NCI-H2081 treated with DMSO at 0.1 percent for 48 hours (cell line): ENCODE measurements at places on chromosomes 2 and 18.

DNA sequence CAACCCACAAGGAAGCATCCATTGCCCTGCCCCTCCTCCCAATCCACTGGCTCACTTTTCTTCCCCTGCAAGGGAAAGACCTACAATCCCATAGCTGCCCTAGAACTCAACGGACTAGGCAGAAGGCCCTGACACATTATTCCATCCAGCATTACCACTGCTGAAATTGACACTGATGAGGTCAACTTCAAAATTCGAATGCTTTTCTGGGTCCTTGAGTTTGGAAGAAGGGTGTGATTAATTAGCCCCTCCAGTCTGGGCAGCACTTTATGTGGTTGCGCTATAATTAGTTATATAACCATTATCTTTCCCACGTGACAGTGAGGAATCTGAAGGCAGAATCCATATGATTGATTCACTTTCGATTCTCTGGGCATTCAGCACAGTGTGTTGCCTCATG lies 55.7 kb downstream of the EVA1A start:
- no peak for DNase-seq

DNA sequence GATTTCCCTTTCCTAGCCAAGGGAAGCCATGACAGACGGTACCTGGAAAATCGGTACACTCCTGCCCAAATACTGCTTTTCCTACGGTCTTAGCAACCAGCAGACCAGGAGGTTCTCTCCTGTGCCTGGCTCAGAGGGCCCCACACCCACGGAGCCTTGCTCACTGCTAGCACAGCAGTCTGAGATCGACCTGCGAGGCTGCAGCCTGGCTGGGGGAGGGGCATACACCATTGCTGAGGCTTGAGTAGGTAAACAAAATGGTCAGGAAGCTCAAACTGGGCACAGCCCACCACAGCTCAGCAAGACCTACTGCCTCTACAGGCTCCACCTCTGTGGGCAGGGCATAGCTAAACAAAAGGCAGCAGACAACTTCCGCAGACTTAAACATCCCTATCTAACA lies 6.8 kb upstream of the CD207 start:
- no peak for DNase-seq

GRCh38 chr18:79258447-79258846 lies 137.3 kb upstream of the NFATC1 start:
- DNase-seq = no peak

- DNase-seq = no peak
These were observed 4.9 kb downstream of the PXDN start for GRCh38 chr2:1739322-1739957.

DNA sequence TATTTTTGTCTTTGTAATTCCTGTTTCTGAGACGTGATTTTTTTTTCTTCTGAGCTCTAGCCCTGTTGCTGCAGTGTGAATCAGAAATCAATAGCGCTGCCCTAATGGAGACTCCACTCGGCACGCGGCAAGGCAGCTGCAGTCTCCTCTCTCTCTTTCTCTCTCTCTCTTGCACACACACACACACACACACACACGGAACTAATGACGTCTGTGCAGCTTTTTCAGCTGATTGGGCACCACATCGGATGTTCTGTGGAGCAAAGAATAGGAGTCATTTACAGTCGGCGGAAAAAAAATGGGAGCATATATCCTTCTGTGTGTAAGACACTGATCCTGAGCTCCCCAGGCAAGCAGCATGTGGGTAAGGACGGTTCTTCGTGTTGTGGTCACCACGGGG lies 2.0 kb upstream of the MYT1L start:
- peak; percentile 77 for DNase-seq

GRCh38 chr2:71637736-71638135 lies 184.4 kb downstream of the DYSF start:
- DNase-seq = no peak

GRCh38 chr18:69752737-69753380 lies 194.8 kb downstream of the CD226 start:
- DNase-seq = no peak

DNA sequence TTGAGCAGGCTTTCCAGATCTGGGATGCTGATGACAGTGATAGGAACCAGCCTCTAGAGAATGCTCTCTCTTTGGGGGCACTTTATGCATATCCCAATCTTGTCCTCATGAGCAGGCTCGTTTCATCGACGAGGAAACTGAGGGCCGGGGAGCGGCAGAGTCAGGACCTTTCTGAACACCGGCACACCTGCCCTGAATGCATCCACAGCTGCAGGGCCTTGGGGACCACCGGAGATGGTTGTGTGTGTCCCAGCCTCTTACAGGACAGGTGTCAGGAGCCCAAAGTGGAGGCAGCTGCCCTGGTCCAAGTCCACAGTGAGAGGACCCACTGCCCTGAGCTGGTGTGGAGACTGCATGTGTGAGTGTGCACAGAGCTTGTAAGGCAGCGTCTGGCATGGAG lies 47.6 kb upstream of the FAHD2A start:
- no peak for DNase-seq

DNA sequence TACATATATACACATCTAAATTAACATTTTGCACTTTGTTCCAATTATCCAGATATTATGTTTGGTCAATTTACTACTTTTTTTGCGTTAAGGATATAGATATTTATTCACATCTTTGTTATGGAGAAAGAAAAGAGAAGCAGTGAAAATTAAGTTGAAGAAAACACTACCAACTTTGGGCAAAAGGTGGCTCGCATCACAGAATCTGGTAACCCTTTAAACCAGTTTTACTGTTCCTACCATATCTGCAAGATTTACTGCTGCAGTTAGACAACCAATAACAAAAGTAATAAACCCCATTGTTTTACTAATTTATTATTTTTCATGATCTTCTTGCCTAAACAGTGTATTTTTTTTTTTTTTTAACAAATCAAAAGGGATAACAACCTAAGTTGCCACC lies 53.6 kb downstream of the SMAD2 start:
- no peak for DNase-seq

DNA sequence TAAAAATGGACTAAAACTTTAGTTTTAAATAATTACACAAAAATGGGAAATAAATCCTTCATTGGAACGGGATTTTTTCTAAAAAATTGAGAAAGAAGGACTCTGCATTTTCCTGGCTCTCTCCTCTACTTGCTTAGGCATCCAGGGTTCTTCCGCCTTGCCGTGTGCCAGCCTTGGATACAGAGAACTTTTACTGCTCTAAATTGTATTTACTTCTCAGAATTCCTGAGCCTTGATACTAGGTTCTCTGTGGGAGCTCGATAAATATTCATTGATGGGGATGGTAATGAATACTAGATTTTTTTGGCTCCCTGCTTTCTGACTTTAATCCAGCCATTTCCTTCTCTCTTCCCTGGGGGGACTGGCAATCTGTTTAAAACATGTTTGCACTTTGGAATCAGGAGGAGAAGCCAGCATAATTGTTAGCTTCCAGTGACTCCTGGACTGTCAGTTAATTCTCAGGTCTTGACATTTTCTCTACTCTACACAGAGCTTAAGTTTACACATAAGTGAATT lies 746.1 kb upstream of the LRRTM1 start:
- no peak for DNase-seq

- DNase-seq = no peak
These were observed 45.4 kb downstream of the LCT start for GRCh38 chr2:135791418-135792190.
